ENCODE measurements at places on chromosomes 6 and 20.

GRCh38 chr6:35362200-35362599, 19.8 kb downstream of the PPARD start:
- no peak for DNase-seq

- no peak for DNase-seq
These were observed 40.2 kb downstream of the PIGU start for GRCh38 chr20:34636648-34637047.

- DNase-seq: no peak
These were observed 27.5 kb downstream of the PACSIN1 start for GRCh38 chr6:34493344-34493743.

GRCh38 chr6:38612143-38612965, 27.4 kb downstream of the BTBD9 start:
- no peak for DNase-seq

DNA sequence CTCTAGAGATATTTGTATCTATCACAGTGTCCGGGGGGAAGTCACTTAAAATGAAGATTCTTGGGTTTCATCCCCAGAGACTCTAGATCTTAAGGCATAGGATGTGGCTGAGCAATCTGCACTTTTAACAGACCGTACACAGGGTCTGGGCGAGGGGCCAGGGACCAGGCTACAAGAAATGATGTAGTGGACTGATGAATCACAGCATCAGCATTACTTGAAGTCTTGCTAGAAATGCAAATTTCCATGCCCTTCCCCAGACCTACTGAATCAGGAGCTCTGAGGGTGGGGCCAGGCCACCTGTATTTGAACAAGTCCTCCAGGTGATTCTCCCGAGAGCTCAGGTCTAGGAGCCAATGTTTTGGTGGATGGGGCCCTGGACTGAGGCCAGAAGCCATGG, 168.4 kb downstream of the DOK5 start:
- no peak for DNase-seq

GRCh38 chr20:40688129-40689099, 622 bp downstream of the MAFB start:
- no peak for DNase-seq
